ENCODE measurements at places on chromosomes 4 and X. TPM values are rescaled to one million over a fixed set of nuclear protein-coding genes. Genes with fewer than 3 reads are reported as not detected.

DNA sequence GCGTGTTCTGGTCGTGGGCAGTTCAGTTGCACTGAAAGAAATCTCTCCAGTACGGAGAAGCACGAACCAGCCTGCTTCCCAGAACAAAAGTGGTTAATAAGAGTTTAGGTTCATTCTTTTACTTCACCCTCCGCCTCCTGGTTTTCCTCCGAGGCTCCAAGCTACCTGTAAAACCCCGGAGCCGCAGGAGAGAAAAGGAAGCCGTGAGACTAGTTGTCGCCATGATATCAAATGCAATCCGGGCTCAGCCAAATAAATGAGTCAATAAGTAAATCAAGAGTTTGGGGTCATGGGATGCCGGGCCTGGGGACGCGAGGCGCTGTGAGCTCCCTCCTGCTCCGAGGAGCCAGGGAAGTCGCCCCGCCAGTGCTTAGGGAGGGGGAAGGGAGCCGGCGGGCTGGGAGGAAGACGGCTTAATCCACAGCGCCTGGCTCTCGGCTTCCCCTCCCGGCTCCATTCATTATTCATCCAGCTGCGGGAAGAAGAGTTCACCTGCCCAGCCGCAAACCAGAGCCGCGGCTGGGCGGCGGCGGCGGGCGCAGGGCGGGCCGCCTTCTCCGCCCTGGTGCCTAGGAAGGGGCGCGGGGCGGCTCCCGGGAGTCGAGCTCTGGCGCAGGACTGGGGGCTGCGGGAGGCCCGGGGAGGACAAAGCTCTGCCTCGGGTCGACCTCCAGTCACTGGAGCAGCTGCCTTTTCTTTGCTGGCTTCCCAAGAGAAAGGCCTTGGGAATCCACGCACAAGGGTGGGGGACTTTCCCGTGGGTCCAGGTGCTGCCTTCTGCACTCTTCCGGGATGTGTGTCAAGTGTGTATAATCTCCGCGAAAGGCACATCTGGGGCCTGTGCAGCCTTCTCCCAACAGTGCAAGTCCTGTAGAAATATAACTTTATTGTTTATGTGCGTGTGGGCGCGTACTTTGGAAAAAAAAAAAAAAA is 1.7 kb downstream of the FRAS1 start:
- DNase-seq = no peak

GRCh38 chr4:121064482-121064881 is 7.9 kb downstream of the NDNF start:
- no peak for DNase-seq

Gene CSAG3
- total RNA-seq = not detected

DNA sequence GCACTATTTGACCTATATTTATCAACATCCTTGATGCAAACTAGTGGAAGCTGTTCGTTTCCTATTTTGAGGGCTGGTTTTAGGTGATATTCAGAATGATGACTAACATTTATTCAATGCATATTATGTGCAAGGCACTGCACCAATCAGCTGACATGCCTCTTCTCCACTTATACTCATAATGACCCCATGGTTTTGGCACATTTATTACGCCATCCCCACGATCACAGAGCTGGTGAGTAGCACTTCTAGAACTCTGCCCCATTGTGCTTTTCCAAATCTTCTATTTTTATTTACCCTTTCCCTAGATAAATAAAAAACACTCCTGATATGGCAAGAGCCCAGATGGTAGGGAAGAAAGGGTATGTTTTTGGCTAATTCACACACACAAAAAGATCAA is 13.1 kb downstream of the SCML1 start:
- no peak for DNase-seq

Gene GABRE
- 20.7 TPM for total RNA-seq

Gene CT47C1
- not detected for total RNA-seq

DNA sequence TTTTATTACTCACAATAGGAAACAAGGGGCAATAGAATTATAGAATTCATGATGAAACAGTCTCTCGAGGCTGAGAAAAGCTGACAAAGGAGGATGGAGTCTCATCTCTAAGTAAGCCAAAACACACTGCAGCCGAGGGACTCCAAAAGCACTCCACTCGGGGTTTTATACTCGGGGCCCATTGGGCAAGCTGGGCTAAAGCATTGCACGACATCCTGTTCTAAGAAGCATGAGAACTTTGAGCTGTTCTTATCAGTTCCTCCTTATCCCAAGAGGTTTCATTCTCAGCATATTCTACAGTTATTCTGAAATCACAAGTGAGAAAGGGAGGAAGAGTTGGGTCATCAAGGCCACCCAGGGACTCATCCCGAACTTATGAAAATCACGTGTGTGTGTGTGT is 1475.5 kb downstream of the PCDH18 start:
- DNase-seq = no peak

Gene PROM1
- 5.4 TPM for total RNA-seq

DNA sequence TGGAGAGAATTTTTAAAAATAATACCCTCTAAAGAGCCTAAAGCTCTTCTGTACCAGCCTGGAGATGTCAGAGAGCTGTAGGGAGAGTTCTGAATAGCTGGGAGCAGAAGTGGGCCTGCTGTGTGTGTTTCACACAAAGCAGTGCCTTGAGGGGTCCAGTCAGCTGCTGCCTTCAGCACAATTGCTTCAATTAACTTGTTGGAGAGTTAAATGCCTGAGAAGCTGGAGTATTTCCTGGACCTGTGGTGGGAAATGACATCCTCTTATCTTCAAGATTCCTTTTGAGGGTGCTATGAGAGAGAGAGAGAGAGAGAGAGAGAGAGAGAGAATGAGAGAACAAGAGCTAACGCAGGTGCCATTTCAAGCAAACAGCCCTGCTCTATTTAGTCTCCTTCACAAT is 96.2 kb upstream of the IL1RAPL2 start:
- no peak for DNase-seq

Gene G3BP2
- total RNA-seq = 166 TPM

DNA sequence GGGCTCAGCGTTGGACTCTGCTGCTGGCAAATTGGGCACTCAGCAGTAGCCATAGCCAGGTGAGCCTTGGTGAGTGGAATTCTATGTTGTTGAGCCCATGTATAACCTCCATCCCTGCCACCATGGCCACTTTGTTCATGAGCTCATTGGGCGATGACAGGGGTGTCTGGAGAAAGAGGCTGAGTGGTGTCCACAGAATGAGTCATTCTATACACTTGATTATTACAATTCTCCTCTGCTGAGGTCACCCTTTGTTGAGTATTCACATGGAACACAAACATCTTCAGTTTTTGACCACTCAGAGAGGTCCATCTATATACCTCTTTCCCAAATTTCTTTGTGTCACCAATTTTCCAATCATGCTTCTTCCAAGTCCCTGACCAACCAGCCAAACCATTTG is 1341.7 kb downstream of the PCDH7 start:
- no peak for DNase-seq

GRCh38 chr4:83561381-83561780 is 25.5 kb downstream of the GPAT3 start:
- no peak for DNase-seq

DNA sequence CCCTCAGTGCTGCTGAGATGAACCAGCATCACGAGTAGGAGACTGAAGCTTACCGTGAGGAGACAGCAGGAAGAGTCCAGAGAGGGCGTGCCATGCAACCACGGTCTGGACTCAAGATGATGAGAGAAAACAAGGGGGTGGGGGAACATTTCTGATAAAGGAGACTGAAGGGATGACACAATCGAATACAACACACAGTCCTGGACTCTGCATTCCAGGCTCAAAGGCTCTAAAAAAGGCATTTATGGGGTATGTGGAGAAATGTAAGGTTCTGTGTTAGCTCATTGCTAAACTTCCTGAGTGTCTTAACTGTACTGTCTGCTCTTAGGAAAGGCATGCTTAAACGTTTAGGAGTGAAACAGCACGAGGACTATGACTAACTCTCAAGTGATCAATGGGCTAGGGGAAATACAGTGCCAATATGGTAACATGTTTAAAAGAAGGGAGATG is 20.6 kb upstream of the IRAK1 start:
- DNase-seq = no peak

DNA sequence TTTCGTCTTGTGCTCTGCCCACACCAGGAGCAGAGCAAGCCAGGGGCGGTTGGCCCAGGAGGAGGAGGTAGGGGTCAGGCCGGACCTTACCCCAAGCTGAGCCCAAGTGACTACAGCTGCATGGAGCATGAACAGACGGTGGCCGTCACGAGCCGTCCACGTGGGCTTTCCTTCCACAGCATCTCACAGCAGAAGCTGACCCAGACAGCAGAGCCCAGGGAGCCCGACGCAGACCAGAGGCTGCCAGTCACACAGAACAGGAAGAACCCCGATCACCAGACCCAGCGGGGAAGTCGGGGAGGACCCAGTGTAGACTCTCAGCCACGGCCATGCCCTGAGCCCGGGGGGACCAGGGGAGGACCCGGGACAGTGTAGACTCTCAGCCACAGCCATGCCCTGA is 58.0 kb downstream of the FAM53A start:
- no peak for DNase-seq

Gene TRPC5OS
- total RNA-seq = not detected

GRCh38 chrX:40144576-40144975 is 46.8 kb upstream of the BCOR start:
- no peak for DNase-seq

- DNase-seq = no peak
Observed at GRCh38 chrX:49266523-49267445, 2.3 kb upstream of the FOXP3 start.

Gene GLUD2
- total RNA-seq = 1.6 TPM

GRCh38 chr4:6198768-6199421 is 1.5 kb downstream of the JAKMIP1 start:
- DNase-seq = no peak

- no peak for DNase-seq
Observed at GRCh38 chrX:108699368-108699767, 37.0 kb downstream of the IRS4 start.

DNA sequence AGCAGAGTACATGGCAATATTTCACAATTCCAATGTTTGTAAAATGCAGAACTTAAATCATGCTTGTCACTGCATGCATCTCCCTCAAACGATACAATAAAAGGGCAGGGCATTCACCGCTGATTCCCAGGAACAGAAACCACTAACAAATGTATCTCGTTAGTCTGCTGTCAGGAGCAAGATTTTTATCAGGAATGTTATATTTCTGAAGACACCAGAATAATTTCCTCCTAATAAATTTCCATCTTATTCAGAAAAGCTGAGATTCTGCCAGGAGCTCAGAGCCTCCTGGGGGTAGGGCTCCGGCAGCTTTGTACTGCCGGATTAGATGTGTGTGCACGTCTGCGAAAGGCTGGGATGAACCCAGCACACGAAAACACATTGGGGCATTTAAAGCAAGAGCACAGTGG is 54.0 kb upstream of the LDB2 start:
- DNase-seq = no peak

DNA sequence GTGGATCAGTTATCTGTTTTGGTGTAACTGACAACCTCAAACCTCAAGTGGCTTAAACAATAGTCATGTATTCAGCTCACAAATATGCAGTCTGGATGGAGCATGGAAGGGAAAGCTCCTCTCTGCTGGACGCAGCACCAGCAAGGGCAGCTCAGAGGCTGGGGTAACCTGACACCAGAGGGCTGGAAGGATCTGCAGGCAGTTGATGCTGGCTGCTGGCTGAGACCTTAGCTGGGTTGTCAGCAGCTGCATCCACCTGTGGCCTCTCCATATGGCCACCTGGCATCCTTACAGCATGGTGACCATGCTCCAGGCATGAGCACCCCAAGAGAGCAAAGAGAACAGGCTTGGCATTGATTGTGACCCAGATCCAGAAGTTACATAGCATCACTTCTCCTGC is 46.7 kb downstream of the ENPP6 start:
- no peak for DNase-seq

GRCh38 chrX:19595043-19595677 is 79.9 kb upstream of the MAP3K15 start:
- DNase-seq = no peak

GRCh38 chrX:10007621-10008020 is 40.5 kb downstream of the CLDN34 start:
- DNase-seq = no peak

DNA sequence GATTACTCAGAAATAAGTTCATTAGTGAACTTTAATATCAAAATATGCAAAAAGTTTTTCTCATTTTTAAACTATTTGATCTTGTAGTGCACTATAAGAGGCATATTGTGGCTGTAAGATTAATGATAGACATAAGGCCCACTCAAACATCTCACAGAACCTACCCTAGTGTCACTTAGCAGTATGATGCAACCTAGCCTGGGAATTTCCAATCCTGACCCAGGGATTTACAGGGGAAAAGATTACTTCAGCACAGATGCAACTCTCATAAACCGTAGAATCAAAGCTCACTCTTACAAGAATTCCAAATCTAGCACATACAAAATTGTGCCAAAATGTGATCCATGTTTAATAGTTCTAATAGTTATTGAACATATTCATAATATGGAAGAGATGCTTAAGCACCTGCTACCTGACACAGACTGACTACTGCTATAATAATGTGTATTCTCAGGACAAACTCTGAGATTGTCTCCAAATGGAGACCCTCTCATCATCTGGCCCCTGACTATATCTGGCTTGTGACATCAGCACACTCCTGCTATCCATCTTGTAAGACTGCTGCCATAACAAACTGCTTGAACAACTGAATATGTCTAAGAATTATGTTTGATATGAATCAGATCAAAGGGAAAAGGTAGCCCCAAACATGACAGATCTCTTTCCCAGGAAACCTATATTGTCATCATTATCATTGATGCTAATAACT is 271.9 kb downstream of the PABPC4L start:
- DNase-seq = no peak

Gene NOX1
- total RNA-seq = not detected

GRCh38 chr4:17010426-17011087 is 112.1 kb upstream of the LDB2 start:
- DNase-seq = no peak

GRCh38 chr4:26069218-26069617 is 155.2 kb downstream of the SMIM20 start:
- no peak for DNase-seq

Data from glomerular endothelial cell (primary cell).